AG04450 (cell line): ENCODE measurements at places on chromosomes 11 and 22.

- no peak for DNase-seq
Measured at GRCh38 chr11:34770111-34770510, 146.1 kb downstream of the APIP start.

DNA sequence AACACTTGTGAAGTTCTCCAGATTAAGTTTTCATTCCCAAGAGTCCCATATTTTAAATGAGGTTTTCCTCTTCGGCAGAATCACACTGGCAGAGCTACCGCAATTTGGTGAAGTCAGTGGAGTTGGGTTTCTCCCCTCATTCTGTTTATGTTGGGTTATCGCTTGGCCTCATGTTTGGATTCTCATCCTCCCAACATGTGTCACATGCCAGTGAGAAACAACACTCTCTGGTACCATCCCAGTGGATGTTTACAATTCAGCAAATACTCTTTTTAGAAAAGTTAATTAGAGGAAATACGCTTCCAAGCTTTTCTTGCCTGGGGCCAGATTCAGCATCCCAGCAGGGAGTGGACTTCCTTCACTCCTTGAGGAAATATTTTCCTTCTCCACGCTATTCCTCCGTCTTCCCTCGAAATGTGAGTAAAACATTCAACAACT lies 2.1 kb downstream of the PAMR1 start:
- DNase-seq, result no peak

DNA sequence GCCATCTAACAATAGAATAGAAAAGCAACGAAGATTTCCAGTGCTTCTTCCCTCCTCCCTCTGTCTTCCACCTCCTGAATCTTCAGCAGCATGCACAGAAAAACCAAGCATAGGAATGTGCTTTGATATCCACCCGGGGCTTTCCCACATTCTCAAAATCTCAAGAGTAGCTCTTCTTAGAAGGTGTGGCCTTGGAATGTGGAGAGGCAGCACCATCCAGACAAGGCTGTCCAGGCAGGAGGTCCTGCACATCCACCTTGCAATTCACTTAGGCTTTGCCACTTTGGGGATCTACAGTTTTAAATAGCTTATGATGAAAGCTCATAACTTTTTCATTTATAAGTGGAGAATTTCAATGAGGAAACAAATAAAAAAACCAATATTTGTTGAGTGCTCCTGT lies 72.9 kb downstream of the KIRREL3 start:
- DNase-seq, result no peak

GRCh38 chr22:40552070-40552469 lies 84.4 kb downstream of the MRTFA start:
- no peak for DNase-seq

GRCh38 chr22:49371325-49372110 lies 456.2 kb downstream of the BRD1 start:
- DNase-seq, result no peak

DNA sequence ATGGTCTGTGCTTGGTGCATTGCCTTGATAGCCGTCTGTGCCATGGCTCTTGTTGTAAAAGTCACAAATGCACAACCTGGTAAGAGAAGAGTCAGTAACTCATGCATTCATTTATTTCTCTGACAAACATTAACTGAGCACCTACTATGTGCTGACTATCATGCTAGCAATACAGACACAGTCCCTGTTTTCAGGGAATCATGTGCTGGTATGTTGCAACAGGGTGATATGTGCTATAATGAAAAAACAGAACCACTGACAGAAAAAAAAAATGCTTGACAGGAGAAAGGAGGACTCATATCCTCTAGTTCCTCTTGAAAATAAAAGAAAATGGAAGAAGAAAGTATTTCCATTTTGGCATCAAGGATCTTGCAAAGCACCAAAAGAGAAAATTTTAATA lies 34.5 kb upstream of the RAPSN start:
- DNase-seq, result no peak

DNA sequence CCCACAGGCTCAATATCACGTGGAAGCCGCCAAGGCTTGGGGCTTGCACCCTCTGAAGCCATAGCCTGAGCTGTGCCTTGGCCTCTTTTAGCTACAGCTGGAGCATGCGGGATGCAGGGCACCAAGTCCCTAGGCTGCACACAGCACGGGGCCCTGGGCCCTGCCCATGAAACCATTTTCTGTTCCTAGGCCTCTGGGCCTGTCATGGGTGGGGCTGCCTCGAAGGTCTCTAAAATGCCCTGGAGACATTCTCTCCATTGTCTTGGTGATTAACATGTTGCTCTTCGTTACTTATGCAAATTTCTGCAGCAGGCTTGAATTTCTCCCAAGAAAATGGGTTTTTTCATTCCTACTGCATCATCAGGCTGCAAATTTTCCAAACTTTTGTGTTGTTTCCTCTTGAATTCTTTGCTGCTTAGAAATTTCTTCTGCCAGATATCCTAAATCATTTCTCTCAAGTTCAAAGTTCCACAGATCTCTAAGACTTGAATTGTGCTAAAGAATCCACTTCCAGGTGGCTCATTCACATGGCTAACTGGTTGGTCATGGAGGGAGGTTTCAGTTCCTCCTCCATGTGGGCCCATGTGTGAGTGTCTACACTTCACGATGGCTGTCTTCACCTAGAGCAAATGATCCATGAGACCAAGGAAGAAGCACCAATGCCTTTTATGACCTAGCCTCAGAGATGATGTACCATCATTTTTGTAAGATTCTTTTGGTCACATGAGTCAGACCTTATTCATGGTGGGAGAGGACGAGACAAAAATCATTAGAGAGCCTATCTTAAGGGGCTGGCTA lies 7.4 kb upstream of the CREBZF start:
- DNase-seq, result no peak

GRCh38 chr22:27129266-27129665 lies 471.9 kb downstream of the MIAT start:
- DNase-seq, result no peak

GRCh38 chr11:126546191-126546590 lies 190.7 kb downstream of the ST3GAL4 start:
- no peak for DNase-seq
